CD4-positive, alpha-beta T cell treated with Interleukin-17A for 1 hour (primary cell): ENCODE measurements at places on chromosomes 2 and 18.

- no peak for DNase-seq
Measured at GRCh38 chr2:78301166-78301789, 724.2 kb upstream of the REG3G start.

GRCh38 chr2:80080957-80081356 is 223.6 kb downstream of the LRRTM1 start:
- no peak for DNase-seq

DNA sequence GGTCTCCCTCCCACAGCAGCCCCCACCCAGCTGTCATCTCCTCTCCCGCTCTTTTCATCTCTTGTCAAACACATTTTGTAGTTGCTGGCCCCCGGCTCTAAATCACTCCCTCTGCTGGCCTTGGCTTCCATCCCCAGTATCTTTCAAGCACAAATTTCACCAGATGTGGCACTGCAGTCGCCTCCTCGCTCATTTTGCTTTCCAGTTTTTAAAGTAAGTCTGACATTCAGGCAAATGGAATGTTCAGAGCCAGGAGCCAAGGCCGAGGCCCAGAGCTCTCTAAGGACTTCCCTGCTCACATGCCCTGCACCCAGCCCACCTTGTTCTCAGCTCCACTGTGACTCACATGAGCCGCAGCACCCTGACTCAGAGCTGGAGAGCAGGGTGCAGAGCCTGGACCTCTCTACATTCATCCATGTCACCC is 158.4 kb downstream of the GALNT14 start:
- no peak for DNase-seq

DNA sequence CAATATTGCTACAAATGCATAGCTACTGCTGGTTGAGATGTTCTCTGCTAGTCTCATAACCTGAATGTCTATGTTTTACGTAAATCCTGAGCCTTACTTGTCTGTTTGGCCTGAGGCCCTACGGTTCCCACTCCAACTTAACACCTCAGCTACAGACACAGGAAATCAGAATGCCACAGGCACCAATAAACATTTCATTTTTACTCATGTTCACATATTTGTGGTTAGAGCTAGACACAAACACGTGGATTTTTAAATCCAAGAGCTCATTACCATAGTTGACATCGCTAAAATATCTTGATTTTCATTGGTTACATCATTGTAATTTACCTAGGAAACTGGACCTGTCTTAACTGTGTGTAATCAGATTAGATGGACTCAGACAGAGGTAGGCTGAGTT is 263.8 kb upstream of the CDH19 start:
- DNase-seq = no peak

- DNase-seq = peak; percentile 70
Measured at GRCh38 chr18:77207540-77207939, 42.1 kb upstream of the GALR1 start.

GRCh38 chr18:25503567-25504081 is 151.7 kb upstream of the ZNF521 start:
- DNase-seq = no peak

GRCh38 chr2:175111200-175111657 is 56.8 kb downstream of the ATF2 start:
- DNase-seq = peak; percentile 68

- DNase-seq = no peak
Measured at GRCh38 chr2:175793648-175794047, 208.4 kb downstream of the LNPK start.

DNA sequence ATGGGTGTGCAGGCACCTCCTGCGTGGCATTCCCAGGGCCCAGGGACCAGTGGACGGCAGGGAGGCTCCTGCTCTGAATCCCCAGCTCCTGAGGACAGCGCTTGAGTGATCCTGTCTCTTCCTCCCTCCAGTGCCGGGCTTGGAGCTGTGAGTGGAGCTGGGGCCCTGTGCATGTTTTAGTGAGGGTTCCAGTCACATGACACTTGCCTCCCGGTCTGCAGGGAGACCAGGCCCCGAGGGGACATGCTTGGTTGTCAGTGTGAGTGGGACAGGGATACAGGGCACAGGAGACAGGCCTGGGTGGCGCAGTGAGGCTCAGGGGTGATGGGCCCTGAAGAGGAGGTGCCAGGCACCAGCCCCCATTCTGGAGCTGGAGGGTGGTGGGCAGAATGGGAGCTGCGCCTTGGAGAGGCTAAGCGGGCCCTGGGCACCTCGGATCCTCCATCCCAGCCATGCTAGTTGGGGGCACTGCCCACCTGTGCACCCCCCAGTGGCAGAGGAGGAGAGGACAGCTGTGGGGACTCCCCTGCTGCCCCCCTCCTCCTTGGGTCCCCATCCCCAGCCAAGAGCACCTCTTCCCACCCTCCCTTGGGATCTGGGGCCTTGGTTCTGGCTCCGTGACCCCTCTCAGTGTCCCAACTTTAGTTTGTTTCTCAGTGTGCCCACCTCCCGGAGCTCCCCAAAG is 12.0 kb downstream of the ARHGEF4 start:
- DNase-seq = no peak

- DNase-seq = no peak
Measured at GRCh38 chr18:13572148-13572547, 154.2 kb downstream of the FAM210A start.

DNA sequence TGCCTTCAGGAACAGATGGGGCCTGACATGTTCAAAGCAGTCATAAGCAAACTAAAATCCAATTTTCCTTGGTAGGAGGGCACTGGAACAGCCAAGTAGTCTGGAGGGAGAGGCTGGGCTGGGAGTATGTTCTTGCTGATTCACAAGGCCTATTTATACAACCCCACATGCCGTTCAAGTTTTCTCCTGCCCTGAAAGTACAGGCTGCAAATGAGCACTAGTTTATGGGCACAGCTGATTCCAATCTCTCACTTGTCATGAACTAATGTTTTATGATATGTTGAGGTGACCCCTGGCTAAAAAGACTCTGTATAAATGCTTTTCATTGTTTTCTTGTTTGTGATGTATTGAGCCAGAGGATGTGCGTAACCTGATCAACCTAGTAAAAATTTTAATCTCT is 183.4 kb upstream of the SRD5A2 start:
- DNase-seq = no peak

- DNase-seq = no peak
Measured at GRCh38 chr2:224272237-224272910, 129.5 kb downstream of the FAM124B start.

DNA sequence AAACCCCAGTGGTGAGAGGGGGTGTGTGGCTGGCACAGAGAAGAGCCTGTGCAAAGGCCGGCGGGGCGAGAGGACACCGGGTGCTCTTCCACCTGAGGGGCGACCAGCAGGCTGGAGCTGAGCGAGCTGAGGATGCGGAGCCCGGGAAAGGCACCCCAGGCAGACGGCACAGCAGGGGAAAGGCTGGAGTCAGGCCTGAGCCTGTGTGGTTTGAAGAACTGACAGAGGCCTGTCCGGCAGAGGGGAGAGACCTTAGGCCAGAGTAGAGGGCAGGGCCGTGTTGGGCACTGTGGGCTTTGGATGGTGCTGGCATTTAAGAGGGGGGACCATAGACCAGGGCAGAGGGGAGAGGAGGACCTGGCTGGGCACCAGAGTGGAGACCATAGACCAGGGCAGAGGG is 149.8 kb downstream of the RTP5 start:
- no peak for DNase-seq

- DNase-seq = no peak
Measured at GRCh38 chr2:224954980-224955379, 87.3 kb downstream of the DOCK10 start.

DNA sequence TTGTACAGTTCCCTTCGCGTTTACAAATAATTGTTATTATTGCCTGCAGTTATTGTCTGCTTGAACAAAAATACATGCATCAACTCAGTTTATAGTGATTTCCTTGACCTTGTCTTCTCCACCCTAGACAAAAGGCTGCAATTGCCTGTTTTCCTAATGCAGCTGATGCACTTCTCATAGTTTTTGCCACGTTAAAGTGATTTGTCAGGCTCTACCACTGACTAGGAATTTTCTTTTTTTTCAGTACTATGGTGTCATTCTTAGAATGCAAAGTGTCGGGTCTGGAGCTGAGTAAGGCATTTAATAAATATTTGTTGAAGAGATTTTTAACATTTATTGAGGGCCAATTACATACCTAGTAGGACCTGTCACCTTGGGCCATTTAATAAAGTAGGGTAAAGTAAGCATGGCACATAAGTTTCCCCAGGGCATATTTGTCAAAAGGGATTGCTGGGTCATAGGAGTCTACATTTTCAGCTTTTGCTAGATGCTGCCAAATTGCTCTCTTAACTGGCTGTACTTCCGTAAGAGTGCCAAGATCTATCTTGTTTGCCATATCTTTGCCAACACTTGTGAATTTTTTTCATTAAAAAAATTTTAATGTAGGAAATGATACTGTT is 24.1 kb downstream of the ACSL3 start:
- no peak for DNase-seq

GRCh38 chr2:144490857-144491256 is 29.1 kb downstream of the ZEB2 start:
- no peak for DNase-seq

DNA sequence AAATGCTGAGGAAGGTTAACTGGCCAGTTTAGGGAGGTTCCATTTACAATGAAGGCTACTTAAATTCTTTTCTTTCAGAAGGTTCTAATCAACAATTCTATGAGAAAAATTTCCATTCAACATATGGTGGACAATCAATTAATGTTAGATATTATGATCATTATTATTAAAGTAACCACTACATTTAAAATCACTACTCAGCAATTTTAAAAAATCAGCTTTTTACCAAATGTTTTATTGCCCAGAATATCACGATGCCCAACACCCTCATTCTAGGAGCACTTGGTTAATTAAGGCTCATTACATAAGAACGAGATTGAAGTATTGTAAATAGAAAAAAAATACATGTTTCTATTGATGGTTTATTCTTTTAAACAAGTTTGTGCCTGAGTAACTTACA is 396.1 kb downstream of the NRXN1 start:
- DNase-seq = no peak

- DNase-seq = no peak
Measured at GRCh38 chr2:112713926-112714325, 6.9 kb upstream of the NT5DC4 start.

GRCh38 chr2:107984707-107985106 is 1.6 kb upstream of the SLC5A7 start:
- no peak for DNase-seq

DNA sequence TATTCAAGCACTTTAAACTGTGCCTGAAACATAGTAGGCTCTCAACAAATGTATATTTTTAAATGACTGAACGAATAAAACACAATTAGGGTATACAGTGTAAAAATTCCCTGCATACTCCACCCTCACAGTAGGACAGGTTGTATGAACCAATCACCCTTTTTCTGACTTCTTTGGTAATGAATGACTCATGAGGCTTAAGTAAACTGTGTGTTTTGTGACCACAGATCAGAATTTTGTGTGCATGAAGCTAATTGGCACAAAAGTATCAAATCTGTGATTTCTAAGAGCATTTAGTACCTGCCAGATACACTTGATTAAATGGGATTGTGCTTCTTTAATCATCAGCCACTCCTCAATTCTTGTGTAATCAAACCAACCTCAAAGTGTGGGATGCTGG is 109.9 kb upstream of the MAP4K3 start:
- DNase-seq = no peak

DNA sequence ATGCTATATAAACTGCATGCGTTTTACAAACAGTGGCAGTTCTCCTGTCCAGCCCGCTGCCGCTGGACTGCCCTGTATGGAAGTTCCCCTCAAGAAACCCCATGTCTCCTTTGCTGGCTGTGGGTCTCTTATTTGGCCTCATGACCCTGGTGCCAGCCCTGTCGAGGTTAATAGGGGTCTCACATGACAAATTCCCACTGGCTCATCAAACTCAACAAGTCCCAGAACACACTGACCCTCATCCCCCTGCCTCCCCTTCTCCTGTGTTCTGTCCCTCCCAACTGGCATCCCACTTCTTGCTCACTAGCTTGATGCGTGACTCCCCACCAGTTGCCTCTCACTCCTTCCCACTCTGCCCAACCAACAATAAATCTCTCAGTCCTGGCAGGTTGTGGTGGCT is 137.6 kb upstream of the HS6ST1 start:
- no peak for DNase-seq

GRCh38 chr2:184394642-184395041 is 203.7 kb upstream of the ZNF804A start:
- no peak for DNase-seq

- no peak for DNase-seq
Measured at GRCh38 chr2:168787098-168787781, 15.2 kb upstream of the NOSTRIN start.

GRCh38 chr2:137348301-137348700 is 583.0 kb downstream of the THSD7B start:
- DNase-seq = no peak

- DNase-seq = no peak
Measured at GRCh38 chr2:195734395-195734794, 77.4 kb downstream of the SLC39A10 start.

DNA sequence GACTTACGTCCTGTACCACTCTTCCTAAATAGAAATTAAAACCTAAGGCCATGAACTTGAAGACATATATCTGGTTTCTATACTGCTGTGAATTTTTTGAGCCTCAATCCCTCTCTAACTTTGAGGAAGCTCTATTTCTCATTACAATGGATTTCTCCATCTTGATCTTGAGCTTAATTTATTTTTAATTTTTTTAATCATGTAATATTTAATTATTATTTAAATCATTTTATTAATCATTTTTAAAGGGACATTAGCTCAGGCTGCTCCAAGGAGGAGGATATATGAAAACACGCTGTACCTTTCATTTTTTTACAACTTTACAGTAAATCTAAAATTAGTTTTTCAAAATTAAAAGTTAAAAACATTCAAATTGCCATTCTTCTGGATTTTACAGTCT is 540.5 kb downstream of the SATB2 start:
- DNase-seq = no peak

- DNase-seq = no peak
Measured at GRCh38 chr2:23273786-23274185, 111.2 kb upstream of the KLHL29 start.

DNA sequence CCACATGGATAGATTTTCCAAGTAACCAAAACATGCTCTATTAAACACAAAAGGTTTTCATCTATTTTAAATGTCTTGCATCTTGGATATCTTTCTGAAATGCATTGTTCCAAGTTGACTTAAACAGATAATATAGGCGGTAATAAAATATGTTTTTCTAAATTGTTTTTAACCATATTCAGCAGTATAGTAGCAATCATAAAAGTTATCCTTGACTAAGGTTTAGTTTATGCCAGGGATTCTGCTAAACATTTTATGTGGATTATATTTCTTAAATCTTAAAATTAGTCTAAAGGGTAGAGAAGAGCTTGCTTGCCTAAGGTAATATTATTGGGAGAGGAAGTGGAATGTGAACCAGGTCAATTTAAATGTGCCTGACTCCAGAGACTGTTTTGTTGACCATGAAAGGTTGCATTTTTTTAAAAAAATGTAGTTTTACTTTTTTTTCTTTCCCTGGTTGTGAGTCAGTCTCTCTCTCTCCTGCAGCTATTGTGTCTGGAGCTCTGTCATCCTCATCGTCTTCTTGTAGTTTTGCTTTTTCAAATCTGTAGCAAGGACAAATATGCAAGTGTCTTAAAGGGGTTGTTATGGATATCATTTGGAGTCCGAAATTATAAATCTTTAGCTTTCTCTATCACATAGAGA is 309.1 kb upstream of the COL3A1 start:
- no peak for DNase-seq

- DNase-seq = no peak
Measured at GRCh38 chr18:10476338-10476791, 21.9 kb downstream of the APCDD1 start.

- no peak for DNase-seq
Measured at GRCh38 chr2:207227749-207228145, 62.0 kb upstream of the KLF7 start.

- DNase-seq = no peak
Measured at GRCh38 chr2:27810455-27810854, 38.9 kb downstream of the MRPL33 start.
